CD4-positive, alpha-beta T cell treated with Interleukin-6 at 100 ng/mL for 8 hours (primary cell): ENCODE measurements at places on chromosomes 6 and 20.
A peak's percentile ranks its signal among the peaks of the same experiment; 100 is the strongest.

DNA sequence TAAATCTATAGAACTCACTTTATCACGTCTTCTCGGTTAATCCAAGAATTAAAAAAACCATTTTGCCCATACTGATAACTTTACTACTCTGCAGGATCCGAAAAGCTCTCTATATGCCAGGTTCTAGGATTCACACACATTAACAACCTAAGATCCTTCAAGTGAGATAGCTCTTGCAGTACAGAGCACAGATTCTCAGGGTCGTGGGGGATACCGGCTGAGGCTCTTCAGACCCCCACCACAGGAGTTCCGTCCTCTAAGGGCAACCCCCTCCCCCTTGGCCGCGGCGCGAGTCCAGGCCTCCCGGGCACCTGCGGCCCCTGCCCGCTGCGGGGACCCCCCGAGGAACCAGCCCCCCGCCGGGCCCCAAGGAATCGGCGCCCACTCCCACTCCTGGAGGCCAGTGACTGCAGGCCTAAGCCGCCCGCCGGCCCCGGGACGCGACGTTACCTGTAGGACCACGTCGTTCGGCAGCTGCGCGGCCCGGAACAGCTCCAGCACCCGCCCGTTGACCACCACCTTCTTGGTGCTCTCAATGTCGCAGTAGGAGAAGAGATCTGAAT is 892 bp downstream of the REPS1 start:
- DNase-seq = no peak

DNA sequence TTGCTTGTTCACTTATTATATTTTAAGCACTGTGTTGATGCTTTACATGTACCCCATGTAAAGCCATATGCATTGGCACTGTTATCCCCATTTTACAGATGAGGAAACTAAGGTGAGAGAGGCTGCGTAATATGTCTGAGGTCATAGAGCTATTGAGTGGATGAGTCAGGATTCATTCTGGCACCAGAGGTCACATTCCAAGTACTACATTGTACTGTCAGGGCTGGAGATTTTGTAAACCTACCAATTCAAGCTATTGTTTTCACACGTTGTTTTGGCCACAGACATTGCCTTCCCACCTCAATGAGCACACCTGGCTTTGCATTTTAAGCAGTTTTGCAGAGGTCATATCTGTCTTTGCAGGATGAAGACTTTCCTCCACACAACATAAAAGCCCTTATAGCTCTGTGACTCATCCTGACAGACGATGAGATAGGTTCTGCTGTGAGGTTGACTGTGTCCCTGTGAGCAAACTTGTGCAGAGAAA is 33.2 kb downstream of the ANKS1A start:
- DNase-seq = no peak

GRCh38 chr6:160668589-160668988 is 4.5 kb upstream of the LPA start:
- DNase-seq = no peak

DNA sequence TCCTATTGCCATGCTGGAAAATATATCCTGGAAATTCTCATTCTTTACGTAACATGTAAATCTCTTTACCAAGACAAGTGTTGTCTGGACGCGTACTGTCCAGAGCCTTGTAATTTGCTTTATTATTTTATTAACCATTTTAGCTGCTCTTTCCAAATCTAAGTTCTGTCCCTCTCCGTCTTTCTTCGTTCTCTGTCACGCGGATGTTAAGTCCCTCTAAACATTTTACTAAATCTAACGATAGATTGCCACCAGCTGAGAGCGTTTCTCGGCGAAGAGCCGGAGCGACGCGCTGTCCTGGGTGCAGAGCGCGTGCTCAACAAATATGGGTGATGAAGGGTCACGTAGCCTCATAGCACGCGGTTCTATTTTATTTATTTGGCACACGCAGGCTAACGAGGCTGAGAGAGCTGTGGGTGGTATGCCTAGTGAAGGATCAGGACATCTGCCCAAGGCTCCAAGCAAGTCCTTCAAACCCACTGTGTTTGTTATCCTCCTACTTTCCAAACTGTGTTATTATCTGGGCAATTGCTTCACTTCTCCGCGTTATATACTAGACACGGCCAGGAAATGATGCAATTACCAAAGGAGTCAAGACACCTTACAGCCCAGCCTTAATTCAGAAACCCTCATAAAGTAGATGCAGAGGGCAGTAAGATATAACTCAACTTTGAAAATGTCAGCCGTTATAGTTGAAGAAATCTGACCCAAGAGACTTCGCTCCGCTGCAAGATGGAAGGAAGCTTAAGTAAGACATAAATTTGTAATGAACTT is 10.0 kb upstream of the NCOA7 start:
- peak; percentile 61 for DNase-seq

DNA sequence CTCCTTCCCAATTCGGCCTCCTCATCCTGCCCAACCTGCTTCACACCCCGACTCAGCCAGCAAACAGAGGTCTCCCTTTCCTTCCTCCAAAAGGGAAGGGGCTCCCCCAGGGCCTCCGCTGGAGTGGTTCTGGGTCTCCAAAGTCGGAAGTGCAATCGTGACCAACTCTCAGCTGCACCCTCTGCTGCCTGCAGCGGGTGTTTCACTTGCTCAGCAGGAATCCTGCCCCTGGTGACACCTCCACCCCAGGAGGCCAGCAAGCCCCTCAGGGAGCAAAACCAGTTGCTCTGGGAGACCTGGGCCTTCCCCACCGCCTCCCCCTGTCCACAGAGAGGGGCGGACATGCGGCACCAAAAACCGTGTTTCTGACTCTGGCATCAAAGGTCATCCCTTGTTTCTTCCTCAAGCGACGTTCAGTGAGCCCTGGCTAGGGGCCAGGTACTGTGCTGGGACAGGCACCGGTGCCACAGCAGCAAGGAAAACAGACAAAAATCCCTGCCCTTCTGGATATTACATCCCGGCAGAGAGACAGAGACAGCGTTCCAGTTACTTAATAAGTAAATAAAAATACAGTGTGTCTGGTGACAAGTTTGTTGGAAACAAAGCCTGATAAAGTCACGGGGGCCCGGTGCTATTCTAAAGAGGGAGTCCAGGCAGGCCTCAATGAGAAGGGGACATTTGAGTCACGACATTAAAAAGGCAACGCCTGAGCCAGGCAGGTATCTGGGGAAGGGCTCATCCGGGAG is 219.0 kb downstream of the BMP7 start:
- DNase-seq = no peak

DNA sequence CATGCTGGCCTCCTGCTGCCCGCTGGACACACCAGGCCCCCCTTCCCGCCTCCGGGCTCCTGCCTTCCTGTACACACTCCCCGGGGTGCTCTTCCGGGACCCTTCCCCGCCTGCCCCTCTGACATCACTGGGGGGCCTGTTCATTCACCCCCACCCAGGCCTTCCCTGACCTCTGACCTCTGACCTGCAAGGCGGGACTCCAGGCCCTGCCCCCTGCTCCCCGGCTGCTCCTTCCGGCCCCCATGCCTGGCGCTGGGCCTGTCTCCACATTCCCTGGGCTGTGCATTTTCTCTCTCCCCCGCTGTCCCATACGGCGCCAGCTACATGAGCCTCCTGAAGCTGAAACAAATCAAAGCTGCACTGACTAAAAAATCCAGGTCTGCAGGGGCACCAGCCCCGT is 71.6 kb upstream of the GATA5 start:
- DNase-seq = no peak

GRCh38 chr6:163962627-163963117 is 548.2 kb downstream of the QKI start:
- DNase-seq = no peak

DNA sequence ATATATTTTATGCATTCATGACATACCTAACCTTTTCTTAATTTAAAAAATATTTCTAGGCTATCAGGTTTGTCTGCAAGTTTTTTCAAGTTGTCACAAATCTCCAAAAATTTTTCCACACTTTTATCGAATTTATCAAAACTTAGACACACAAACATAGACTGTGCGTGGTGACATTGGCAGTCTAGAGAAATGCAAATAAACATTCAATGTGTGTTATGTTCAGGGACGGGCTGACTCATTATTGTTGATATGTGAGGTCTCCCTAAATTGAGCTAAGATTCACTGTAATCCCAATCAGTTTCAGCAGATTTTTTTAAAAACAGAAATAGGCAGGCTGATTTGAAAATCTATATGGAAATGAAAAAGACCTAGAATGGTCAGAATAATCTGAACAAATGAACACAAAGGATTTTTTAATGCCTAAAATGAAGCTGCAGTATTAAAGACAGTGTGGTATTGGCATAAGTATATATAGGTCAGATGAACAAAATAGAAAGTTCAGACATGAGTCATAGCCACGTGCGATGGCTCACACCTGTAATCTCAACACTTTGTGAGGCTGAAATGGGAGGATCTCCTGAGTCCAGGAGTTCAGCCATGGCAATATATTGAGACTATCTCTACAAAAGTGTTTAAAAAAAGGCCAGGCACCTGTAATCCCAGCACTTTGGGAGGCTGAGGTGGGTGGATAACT is 19.2 kb downstream of the BLTP3A start:
- DNase-seq = no peak

- no peak for DNase-seq
Measured at GRCh38 chr20:38350879-38351775, 4.8 kb downstream of the LBP start.

- no peak for DNase-seq
Measured at GRCh38 chr6:56686429-56686828, 43.7 kb upstream of the DST start.

DNA sequence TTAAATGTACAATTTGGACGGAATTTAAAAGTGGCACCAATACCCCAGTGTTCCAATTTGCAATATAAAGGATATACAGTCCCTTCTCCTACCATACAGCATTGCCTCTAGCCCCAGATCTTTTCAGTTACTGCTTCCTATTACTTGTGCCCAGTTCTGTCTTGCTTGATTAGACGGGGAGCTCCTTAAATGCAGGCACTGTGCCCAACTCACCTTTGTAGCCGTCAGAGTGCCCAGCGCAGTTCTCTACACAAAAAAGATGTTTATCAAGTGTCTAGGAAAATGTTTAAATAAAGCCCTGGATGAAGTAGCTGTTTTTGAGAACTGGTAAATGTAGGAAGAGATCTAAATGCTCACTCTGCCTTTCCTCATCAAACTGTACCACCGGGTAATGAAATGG is 7.6 kb downstream of the TAP2 start:
- DNase-seq = no peak

DNA sequence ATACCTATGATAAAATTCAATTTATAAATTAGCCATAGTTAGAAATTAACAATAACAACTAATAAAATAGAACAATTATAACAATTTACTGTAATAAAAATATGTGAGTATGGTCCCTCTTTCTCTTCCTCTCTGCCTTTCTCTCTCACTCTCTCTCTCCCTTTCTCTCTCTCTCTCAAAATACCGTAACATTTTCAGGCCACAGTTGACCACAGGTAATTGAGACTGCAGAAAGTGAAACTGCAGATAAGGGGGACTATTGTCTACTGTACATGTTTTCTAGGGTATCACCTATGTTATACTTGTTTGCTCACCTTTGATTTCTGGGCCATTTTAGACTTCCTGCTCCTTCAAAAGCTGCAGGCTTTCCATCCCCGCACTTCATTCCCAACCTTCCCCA is 46.8 kb downstream of the LY86 start:
- no peak for DNase-seq

DNA sequence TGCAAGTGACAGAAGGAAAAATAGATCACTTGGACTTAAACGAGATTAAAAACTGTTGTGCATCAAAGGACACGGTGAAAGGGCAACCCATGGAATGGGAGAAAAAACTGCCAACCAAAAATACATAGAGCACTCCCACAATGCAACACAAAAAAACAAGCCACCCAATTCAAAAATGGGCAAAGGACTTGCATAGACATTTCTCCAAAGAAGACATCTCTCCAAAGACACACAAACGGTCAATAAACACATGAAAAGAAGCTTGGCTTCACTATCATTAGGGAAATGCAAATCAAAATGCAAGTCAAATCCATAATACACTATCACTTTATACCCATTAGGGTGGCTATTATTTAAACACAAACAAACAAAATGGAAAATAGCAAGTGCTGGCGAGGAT is 45.0 kb downstream of the PXDC1 start:
- no peak for DNase-seq
